Stimulated activated CD8-positive, alpha-beta memory T cell treated with anti-CD3 and anti-CD28 coated beads, Interleukin-4, amount 100 ng/mL, for 1 hour (primary cell): ENCODE measurements at places on chromosomes 1 and 21.

GRCh38 chr21:35294231-35294898 lies 245.3 kb upstream of the RUNX1 start:
- no peak for DNase-seq

DNA sequence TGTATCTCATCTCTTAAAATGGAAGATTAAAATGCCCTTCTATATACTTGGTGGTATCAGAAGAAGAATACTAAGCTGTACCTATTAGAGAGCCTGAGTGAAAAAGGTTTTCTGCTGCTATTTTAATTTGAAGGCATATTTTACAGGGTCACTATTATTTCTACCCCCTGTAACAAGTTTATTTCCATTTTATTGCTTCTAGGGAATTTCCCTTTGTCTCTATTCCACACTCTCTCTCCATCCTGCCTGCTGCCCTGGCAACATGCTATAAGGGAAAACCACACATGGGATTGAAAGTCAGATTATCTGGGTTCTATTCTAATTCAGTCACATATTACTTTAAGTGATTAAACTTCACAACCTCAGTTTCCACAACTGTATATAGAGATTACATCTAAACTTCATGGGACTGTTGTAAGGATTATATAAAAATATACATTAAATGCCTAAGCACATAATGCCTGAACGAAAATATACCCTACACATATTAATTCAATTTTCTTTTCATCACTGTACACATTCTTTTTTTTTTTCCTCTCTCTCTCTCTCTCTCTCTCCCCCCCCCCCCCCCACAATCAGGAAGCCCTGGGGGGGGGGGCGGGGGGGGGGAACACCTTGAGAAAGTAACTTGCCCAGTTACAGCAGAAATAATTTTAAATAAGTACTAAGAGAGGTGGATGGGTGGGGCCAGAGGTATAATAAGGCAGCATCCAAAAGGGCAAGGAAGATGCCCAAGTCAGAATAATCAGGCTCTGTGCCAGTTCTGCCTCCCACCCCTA lies 51.5 kb downstream of the LUZP1 start:
- no peak for DNase-seq

- no peak for DNase-seq
Observed at GRCh38 chr1:95793893-95794292, 559.9 kb downstream of the RWDD3 start.

DNA sequence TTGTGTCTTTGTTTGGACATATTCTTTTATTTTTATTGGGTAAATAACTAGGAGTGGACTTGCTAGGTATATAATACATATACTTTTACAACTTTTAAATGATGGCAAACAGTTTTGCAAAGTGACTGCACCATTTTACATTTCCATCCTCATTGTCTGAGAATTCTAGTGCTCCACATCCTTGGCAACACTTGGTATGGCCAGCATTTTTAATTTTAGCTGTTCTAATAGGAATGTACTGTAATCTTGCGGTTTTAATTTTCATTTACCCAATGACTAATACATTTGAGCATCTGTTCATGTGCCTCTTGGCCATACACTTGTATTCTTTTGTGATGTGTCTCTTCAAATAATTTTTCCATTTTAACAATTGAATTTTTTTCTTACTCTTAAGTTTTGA lies 37.0 kb upstream of the ATP6V1G3 start:
- no peak for DNase-seq

DNA sequence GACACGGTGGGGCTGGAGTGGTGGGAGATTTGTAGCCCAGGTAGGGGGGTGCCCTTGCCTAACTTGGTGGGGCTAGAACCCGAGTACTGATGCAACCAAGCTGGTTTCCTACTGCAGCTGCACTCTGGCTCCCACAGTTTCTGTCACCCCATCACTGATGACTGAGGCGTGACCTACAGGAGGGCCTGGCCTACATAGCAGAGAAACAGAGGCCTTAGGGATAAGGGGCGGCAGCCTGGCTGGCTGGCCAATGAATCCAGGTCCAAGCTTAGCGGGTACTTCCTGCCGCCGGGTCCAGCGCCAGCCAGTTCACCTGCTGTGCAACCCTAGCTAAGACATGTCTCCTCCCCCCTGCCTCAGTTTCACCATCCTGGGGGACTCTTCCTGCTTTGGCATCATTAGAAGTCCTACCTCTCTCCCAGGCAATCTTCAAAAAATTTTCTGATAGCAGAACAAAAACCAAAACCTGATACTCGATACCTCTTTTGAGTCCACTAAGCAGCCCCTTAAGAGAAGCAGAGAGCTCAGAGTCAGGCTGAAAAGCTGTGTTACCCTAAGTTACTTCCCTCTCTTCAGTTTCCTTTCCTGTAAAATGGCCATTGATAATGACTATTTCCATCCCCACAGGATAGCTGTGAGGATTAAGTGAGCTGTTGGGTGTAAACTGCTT lies 27.3 kb upstream of the RNF19B start:
- no peak for DNase-seq

DNA sequence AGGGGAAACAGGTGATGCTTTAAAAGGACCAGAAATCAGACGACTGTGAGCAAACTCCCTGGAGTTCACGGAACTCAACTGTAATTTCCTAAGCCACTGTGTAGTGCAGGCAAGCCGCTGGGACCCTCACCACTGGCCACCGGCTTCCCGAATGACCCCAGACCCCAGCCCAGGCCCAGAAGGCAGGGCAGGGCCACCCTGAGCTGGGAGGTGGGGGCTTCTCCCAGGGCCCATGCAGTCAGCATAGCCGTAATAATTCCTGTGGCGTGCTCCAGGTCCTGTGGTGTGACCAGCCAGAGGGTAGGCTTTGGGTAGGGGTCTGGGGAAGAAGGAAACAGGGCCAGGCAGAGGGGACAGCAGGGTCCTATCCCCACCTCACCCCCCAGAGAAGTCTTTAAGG lies 3.5 kb upstream of the ARF1 start:
- DNase-seq = no peak

DNA sequence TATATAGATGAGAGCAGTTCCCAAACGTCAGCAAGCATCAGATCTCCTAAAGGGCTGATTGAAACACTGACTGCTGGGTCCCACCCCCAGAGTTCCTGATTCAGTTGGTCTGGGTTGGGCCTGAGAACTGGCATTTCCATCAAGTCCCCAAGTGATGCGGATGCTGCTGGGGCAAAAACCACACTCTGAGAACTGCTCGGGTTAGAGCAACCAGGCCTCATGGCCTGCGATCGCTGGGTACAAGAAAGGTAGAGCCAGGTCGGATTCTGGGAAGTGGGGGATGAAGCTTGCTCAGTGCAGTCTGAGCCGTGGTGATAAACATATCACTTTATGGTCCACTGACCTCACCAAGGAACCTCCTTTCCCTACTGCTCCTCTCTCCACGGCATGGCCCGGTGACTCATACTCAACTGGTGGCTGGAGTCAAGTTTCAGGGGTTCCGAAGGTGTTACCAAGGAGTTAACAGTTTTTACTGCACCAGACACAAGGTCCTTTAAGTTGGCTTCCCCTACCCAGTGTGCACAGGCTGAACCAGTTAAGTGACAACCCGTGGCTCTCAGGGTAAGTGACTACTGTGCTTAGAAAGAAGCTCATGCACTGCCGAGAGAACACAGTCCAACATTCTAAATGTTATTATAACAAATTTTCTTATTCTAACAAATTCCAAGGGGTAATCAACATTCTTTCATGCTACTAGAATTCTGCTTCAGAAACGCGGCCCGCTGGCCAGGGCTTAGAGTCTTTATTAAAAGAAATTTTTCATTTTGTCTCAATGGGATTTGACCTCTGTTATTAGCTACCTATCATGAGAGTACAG lies 153.5 kb downstream of the TGFBR3 start:
- no peak for DNase-seq
